ENCODE measurements at places on chromosomes 7 and 10. TPM values are rescaled to one million over a fixed set of nuclear protein-coding genes. Genes with fewer than 3 reads are reported as not detected.

Gene ANKRD30A
- total RNA-seq: not detected

Gene MAPK8
- total RNA-seq: 42.0 TPM

Gene OR6B1
- not detected for total RNA-seq

Gene PLAC9
- total RNA-seq: 6.4 TPM

Gene ITPRID1
- total RNA-seq: 4.4 TPM

Gene TMEM236
- total RNA-seq: not detected

Gene FEZF1
- total RNA-seq: not detected

Gene EVX1
- total RNA-seq: not detected

Gene TCERG1L
- 1.0 TPM for total RNA-seq

All from suprapubic skin (tissue), 4 donors.